ENCODE measurements at places on chromosomes 1 and 21. TPM values are rescaled to one million over a fixed set of nuclear protein-coding genes. Genes with fewer than 3 reads are reported as not detected.

DNA sequence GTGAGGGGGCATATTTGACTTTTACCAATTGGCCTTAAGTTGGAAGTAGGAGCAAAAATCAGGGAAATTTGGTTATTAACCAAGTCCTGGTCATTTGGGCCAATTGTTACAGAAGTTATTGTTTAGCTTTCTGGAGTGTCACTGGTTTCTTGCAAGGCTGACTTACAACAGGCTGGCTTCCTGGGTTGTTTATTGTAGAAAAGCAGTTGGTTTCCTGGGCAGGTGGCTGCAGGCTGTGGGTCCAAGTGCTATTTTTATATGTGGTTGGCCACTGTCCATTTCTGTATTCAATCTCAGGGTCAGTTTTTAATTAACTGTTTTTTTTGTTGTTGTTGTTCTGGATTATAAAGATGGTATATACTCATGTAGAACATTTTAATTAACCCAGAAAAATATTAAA, 174.1 kb downstream of the KCNJ6 start:
- DNase-seq = no peak

DNA sequence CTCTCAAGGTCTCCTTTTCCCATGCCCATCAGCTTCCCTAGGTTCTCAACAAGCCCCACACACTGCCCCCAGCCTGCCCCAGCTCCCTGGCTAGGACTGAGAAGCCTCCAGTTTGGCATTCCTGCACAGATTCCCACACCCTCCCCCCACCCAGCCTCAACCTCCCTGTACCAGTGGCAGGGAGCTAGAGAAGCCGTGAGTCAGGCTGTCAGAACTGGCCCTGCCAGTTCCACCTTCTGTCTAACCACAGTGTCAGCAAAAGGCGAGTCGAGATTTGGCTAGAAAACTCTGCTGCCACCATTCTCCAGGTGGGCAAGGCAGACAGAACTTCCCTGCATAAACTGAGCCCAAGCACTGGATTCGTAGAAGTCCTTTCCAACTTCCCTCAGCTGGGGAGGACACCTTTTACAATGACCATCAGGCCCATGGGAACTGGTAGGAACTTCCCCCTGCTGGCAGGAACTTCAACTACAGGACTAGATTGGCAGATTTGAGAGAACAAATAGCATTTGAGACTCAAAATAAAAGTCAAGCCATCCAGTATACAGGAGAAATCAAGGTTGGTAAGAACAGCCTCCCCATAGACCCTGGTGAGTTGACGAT, 31.0 kb downstream of the TNNT2 start:
- no peak for DNase-seq

DNA sequence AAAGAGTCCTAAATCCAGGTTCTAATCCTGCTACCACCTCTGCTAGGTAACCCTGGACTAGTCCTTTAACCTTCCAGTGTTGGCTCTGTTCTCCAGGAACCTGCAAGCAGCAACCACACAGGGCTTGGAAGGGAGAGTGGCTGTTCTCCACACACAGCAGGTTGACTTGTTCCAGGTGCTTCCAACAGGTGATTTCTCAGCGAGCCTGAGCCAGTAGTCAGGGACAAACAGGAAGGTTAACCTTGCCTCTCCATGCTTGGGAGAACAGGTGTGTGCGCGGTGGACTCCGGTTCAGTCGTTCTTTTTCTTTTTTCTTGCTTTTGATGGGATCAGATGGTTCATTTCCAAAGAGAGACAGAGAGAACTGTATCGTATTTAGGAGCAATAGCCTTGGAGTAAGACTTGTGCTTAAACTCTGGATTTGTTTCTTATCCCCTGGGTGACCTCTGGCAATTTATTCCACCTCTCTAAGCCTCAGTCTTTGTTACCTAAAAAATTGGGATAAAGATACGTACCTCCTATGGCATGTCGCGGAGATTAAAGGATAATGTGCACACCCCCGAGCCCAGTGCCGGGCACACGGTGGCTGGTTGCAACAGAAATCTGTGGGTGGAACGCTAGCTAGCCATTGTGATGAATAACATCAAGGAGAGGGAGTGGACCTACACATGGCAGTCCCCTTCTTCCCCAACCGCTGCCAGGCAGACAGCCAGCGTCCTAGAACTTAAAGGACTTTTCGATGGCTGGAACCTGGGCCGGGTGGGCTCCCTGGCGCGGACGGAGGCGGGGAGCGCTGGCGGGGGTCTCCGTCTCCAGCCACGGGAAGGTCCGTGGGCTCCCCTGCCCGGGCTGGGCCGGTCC, 583 bp upstream of the CACHD1 start:
- no peak for DNase-seq

- DNase-seq = no peak
Observed at GRCh38 chr1:216984536-216984935, 261.3 kb upstream of the ESRRG start.

- DNase-seq = no peak
Observed at GRCh38 chr1:40199126-40199525, 37.9 kb downstream of the RLF start.

- no peak for DNase-seq
Observed at GRCh38 chr21:26365849-26366248, 195.3 kb upstream of the APP start.

GRCh38 chr1:941588-942383, 17.3 kb downstream of the NOC2L start:
- no peak for DNase-seq

DNA sequence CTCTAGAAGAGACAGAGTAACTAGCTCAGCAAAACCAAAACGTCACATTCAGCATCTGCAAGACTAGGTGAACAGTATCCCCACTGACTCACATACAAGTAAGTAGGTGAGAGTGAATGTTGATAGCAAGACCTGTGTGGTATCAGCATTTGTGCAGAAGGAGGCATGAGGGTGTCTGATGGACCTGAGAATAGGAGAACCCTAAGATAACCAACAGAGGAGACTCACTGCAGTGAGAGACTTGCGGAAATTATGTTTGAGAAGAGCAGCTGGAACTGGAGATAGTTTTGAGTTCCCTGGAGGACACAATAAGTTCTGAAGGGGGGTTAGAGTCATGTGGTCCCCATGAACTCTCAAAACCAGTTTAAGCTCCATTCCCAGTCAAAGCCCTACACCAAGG, 59.1 kb downstream of the DYRK1A start:
- DNase-seq = no peak

DNA sequence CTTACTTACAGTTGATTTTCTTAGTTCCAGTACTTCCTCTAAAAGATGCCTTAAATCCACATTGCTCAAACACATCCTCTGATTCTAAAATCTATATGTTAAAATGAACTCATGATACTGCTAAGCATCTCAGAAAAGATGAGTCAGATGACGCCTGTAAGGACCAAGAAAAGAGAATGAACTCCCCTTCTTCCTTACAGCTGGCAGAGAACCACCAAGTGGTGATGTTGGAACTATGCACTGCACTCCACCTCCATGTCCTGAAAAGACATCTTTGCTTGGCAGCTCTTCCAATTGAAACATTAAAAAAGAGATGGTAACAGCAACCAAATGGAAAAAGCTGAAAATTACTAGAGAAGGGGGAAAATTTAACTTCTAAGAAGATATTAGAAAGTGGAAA, 648.8 kb downstream of the PTPRC start:
- DNase-seq = no peak

DNA sequence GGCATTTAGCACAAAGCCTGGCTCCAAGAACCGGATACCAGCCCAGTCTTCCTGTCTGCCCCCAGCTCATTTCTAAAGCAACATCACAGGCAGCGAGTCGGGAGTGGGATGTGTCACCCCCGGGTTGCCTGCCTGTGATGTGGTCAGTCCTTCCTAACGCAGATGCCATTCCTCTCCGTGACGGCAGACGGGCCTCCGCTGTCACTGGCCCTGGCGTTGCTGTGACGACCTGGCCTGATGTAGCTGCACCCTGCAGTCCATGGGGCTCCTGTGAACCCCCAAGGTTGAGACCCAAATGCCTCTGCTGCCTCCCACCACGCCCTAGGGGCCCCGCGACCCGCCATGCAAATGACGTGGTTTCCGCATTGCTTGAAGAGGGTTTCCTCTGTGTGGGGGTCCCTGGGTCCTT, 12.3 kb downstream of the TNFRSF1B start:
- peak; percentile 69 for DNase-seq

GRCh38 chr21:41678924-41679318, 87.9 kb downstream of the RIPK4 start:
- DNase-seq = no peak

DNA sequence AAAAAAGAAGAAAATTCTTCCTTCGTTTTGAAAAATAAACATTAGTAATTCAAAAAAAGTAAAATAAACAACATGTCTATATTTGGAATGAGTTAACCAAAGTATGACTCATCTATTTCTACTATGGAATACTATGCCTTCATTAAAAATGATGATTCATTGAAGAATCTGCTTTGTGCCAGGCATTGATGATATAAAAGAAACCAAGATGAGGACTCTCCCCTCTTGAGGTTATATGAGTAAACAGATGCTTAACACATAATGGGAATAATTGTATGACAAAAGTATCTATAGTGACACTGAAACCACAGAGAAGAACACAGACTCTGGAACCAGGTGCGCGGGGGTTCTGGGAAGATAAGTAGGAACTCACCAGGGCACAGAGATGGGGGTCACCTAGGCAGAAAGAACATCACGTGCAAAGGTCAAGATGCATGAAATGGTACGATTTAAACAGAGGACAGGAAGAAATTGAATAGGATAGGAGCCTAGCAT, 18.8 kb downstream of the ELF3 start:
- DNase-seq = no peak

Gene RAB29
- total RNA-seq = 11.7 TPM

Gene NLRP3
- total RNA-seq = 7.8 TPM

Gene FAM72D
- total RNA-seq = not detected

Data from CD4-positive, alpha-beta T cell (primary cell).